ENCODE measurements at places on chromosomes 12 and 14.

DNA sequence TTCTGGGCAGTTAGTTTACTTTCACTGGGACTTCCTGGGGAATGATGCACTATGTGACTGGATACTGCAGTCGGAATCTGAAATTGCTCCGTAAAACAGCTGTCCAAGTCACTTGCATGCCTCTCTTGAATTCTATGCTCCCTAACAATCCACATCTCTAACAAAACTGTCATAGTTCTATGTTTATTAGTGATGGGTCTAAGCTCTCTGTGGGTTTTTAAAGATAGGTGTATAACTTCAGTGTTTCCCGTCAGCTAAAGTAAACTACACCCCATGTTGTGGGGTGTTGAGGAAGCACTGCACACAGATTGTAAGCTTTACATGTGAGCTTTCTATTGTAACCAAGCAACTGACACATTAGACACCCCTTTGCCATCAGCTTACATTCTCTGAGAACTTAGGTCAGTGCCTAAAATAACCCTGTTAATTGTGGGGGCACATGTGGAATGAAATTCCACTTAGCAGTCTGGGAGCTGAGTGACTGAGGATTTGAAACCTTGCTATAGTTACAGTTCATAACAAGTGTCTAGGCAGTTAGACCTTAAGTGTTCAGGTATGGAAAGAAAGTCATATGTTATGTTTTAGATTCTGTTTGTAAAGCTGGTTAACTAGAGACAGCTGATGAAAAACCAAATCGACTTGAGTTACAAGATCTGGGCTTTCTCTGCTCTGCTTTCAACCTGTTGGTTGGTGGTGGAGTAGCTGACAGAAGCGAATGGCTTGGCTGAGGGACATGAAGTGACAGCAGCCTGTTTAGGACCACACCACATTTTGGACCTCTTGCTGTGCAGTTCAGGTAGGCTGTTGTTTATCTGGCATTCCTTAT, 165.7 kb downstream of the AKAP6 start:
- no peak for DNase-seq

DNA sequence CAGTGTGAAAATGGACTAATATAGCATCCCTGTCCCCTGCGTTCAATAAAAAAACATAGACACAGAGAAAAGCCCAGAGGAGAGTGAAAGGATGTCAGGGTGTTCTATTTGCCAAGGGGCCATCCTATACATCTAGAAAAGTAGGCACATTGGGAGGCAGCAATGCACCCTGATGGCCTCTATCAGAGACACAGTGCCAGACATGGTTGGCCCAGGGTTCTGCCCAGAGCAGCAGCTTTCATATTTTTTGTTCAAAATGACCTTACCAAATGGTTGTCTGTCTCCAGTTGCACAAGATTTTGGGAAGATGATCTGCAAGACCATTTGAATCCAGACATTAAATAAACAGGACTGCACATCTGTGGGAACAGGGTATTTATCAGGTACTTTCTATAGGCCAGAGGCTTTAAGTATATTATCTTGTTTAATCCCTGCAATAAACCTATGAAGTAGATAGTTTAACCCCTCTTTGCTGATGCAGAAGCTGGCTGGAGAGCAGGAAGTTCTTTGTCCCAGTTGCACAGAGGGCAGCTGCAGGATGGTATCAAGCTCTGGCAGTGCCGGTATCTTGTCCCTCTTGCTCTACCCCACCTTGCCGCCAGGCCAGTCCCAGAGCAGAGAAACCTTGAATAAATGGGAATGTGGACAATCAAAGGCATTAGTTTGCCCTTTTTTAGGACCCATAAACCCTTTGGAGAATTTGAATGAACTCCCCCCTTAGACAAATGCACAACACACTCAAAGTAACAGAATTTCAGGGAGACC, 171.8 kb upstream of the PWP1 start:
- no peak for DNase-seq

- no peak for DNase-seq
Measured at GRCh38 chr12:77060883-77061240, 4.5 kb downstream of the E2F7 start.

GRCh38 chr12:111341426-111342065, 27.3 kb downstream of the PHETA1 start:
- no peak for DNase-seq

GRCh38 chr14:32567543-32568384, 238.7 kb downstream of the AKAP6 start:
- no peak for DNase-seq

GRCh38 chr12:98743362-98743953, 98.4 kb downstream of the APAF1 start:
- peak; percentile 32 for DNase-seq

DNA sequence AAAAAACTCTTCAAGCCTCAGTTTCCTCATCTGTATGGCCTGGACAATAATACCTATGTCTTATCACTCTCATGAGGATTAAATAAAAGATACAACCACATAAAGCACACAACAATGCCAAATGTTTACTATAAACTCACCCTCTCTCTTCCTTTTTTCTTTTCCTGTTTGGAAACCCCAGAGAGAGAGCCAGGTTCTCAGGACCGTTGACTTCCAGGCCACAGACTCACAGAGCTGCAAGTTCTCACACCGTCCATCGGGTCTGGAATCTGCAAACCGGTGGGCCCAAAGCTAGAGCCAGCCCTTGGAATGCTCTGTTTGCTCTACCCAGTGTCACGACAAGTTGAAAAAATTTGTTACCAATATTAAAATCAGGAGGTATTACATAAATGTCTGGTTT, 4.6 kb upstream of the CD4 start:
- peak; percentile 58 for DNase-seq

- DNase-seq = peak; percentile 73
Measured at GRCh38 chr14:102688290-102688689, 89.0 kb upstream of the TRAF3 start.

- no peak for DNase-seq
Measured at GRCh38 chr14:24432259-24433131, 2.7 kb downstream of the KHNYN start.

DNA sequence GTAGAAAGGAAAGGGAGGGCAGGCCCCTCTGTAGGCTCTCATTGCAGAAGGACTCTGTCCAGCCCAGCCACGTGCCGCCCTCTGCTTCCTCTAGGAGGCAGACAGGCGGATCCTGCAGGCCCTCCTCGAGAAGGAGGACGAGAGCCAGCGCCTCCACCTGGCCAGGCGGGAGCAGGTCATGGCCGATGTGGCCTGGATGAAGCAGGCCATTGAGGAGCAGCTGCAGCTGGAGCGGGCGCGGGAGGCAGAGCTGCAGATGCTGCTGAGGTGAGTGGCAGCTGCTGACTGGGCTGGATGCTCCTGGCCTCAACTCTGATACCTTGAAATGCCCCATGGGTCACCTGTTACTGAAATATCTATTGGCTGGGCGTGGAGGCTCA, 10.9 kb downstream of the TCHP start:
- DNase-seq = peak; percentile 6

DNA sequence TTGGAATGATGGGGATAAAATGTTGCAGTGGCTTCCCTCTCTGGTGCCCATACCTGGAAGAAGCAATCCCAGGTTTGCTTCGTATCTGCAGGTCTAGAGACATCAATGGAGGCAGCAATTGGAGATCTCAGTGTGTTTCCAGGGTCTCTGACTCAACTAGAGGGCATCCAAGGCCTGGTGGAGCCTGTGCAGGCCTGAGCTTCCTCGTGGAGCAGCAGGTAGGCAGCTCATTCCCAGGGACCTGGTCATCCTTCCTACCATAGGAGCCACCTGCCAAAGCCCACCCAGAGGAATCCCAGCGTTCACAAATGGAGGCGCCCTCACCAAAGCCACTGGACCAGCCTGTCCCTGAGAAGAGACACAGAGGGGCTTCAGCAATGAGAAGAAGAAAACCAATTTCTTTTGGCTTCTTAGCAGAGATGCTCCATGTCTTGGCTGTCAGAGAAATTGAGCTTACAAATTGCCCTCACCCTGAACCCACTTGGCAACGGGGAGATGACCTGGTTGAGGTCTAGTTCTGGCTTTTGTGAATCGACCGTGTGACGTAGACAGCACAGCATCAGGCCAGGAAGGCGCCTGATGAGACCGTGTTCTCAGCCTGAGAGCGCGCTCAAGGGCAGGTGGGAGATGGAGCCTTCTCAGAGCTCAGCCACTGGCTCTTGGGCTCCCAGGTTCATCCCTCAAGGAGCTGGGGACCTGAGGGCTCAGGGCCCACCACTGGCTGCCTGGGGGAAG, 283.6 kb downstream of the DPF3 start:
- DNase-seq = no peak

DNA sequence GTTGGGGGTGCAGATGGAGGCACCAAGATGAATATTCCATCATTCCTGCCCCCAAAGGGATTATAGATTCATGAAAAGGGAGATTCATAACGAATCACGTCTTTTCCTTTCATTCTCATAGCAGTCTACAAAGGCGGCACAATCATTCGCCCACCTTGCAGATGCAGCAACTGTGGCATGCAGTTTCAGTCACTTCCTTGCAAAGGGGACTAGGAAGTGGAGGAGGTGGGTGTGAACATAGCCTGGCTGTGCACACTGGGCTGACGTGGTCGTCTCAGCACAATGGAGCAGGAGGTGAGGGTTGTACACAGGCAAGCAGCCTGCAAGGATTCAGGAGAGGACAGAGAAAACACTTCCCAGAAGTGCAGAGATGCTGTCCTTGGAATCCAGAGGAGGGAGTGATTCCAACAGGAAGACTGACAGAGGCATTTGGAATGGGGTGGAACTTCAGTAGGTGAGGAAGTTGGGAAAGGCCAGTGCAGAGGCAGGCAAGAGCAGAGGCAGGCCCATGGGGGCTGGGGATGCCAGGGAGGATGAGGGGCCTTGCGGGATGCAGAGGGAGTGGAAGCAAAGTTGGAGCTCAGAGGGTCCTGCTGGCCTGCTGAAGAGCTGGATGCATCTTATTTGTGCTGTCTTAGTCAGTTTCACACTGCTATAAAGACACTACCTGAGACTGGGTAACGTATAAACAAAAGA, 21.9 kb upstream of the PPP2R5C start:
- peak; percentile 24 for DNase-seq

DNA sequence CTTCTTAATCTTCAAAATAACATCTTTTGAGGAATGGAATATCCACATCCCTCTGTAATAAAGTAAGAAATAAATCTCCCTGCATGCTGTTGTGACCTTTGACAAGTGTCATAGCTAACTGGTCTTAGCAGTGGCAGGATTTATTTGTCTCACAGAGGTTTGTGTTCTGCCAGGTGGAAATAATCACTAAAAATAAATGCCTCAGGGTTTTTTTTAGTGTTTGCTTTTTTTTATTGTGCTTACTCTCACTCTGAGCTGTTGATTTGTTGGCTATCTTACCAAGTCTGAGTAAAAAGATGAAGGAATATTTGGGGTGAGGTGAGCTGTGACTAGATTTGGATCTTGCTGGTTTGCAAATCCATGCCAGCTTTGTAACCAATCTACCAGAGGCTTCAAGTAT, 285.4 kb downstream of the ALG10B start:
- DNase-seq = no peak

- no peak for DNase-seq
Measured at GRCh38 chr12:104712968-104713367, 245.1 kb downstream of the SLC41A2 start.

DNA sequence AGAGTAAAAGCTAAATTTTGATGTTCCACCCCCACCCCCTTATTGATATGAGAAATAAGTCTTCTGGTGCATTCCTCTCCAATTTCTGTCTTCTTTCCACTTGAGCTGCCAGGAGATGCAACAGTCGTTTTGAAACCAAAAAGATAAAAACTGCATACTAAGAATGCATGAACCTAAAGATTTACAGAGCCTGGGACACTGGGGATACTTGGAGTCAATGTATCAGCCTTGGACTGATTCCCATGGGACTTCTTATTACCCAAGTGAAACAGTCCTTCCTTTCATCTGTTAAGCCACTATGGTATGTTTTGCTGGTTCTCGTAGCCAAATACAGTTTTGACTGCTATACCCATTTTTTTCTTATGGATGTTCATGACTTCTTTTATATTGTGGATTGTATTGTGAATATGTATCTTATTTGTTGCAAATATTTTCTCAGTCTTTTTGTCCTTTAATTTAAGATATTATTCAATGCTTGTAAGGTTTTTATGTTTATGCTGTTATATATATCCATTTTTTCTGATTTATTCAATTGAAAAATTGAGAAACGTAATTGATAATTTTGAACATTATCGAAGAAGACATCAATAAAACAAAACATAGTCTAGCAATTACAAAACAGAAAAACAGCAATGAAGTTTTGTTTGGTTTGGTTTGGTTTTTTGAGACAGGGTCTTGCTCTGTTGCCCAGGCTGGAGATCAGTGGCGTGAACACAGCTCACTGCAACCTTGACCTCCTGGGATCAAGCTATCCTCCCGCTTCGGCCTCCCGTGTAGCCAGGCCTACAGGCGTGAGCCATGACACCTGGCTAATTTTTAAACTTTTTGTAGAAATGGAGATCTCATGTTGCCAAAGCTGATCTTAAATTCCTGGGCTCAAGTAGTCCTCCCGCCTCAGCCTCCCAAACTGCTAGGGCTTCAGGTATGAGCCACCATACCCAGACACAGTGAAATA, 85.4 kb upstream of the ETV6 start:
- DNase-seq = no peak

GRCh38 chr12:121533394-121534090, 47.3 kb downstream of the KDM2B start:
- DNase-seq = no peak

GRCh38 chr14:78612666-78613065, 442.5 kb downstream of the NRXN3 start:
- no peak for DNase-seq

DNA sequence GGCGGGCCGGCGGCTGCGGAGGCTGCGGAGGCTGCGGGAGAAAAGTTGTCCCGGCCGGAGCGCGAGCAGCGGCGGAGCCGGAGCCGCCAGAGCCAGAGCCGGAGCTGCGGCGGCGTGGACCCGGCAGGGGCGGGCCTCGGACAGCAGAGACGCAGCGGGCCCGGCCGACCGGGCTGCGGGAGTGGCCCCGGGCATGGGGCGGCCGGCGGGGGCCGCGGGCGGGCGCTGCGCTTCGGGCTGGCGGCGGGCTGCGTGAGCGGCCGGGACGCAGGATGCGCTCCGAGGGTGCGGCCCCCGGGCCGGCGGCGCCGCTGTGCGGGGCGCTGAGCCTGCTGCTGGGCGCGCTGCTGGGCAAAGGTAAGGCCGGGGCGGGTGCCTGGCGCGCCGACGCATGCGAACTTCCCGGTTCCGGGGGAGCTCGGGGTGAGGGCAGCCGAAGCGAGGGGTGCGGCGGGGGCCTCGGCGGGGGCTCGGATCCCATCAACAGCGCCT, at the start of gene TMEM132C:
Gene TMEM132C, plus strand, starts transcription at position 40 of the 492 bp plus-strand sequence. Its CDS starts 233 bp downstream, at position 273.
- no peak for DNase-seq

GRCh38 chr14:67268426-67269150, 27.4 kb downstream of the PALS1 start:
- no peak for DNase-seq

DNA sequence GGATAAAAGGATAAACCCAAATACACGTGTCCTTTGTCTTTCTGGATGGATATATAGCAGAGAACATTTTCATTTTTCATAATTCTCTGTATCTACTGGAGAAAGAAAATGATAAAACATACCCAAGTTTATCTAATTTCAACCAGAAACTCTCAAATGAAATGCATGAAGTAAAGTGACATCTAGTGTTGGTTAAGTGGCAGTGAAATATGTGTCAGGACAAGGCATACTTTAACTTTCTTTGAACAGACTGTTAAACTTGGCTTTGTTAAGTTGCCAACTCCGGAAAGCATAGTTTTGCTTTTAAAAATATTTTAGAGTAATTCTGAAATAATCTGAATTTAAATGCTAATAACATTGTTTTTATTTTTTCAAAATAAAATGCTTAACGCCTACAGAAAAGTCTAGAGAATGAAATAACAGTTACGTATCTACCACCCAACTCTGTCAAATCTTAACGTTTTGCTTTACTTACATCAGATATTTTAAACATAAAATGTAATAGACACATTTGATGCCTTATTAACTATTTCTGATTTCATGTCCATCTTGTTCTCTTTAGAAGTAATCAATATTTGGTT, 25.2 kb upstream of the NTN4 start:
- DNase-seq = peak; percentile 28

GRCh38 chr14:23530375-23531055, 21.1 kb downstream of the ZFHX2 start:
- DNase-seq = peak; percentile 31
